ENCODE measurements at places on chromosomes 11 and 22.
A peak's percentile ranks its signal among the peaks of the same experiment; 100 is the strongest.

DNA sequence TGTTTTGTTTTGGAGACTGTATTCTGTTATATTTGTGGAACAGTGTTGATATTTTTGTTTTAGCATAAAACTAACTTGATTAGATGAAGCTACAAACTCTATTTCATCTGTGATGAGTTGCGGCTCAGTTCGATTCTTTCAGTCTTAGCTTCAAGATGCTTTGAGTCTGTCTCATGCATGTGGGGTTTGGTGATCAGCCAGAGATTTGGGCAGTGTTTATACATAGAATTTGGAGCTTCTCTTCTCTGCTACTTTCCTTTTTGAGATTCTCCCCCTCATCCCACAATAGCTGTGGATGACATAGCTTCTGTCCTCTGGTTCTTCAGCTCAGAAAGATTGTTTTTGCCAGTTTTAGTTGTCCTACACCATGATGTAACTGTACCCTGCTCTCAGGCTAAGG is 90.4 kb downstream of the ARHGAP20 start:
- DNase-seq: no peak

DNA sequence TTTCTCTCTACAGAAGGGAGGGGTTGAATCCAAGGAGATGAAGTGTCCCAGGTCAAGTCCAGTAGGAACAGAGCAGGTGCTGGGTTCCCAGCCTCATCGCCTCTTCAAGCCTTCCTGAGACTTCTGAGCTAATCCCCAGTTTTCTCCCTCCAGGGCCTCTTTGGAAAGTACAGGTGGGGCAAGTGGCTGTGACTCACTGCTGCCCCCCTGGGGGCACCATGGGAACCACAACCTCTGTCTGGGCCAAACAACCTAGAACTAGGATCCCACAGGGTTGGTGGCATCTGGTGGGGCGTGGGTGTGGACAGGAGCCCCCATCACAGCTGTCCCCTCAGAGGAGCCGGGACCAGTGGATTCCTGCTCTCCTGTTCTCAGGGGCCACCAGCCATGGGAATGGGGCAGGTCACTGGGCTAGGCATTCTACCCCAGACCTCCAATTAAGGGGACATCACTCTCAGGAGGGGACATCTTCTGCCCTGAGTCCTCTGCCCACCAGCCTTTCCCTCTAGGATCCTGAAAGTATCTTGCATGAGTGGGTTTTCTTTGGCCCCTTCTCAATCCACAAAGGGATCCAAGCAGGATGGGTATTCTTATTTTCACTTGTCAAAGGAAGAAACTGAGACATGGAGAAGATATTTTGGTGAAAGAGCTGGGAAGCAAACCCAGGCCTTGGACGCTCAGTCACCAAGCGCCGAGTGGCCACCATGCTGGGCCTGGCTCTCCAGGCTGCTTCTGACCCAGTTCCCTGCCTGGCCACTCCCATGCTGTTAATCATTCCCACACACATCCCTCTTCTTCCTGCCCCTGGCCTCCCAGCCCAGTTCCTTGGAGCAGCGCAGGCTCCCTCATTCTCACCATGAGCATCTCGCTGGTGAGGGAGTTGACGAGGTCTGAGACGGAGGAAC is 23.8 kb downstream of the LRRC10B start:
- peak; percentile 68 for DNase-seq

GRCh38 chr11:9689721-9690120 is 25.8 kb downstream of the SWAP70 start:
- DNase-seq: no peak

GRCh38 chr11:122882857-122883645 is 492 bp downstream of the JHY start:
- DNase-seq: peak; percentile 67

DNA sequence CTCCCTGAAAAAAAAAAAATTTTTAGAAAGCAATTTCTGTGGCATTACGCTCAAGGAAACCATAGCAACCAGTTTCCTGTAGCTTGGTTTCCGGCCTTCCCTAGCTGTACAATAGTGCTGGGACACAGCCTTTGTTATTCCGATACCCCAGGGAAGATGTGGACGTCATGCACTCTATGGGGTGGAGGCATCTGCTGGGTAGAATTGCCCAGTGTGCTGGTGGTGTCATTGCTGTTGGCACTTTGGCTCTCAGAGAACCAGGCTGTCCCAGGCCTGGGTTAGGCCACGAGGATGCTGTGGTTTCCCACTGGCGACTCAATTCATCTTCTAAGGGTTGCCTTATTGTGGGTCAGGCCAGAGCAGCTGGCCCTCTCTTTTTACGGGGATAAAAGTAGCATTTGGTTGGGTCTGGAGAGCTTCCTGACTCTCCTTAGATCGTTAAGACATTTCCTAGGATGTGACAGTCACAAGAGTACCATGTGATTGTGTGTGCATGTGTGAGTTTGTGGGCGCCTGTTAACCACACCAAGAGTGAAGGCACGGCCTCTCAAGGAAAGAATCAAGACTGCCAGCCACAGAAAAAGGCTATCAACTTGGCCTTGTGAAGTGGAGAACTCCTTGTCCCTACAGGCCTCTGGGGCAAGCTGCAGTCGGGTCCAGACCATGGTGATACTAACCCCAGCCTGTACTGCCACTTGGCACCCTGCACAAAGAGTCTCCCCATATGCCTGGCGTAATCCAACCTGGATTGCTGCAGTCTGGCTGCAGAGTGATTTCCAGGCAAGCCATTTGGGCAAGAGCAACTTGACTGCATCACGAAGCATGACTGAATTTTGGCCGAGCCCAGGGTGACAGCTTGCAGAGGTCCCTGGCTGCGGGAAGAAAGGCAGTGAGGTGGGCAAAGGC is 35.9 kb upstream of the NAV2 start:
- peak; percentile 35 for DNase-seq

DNA sequence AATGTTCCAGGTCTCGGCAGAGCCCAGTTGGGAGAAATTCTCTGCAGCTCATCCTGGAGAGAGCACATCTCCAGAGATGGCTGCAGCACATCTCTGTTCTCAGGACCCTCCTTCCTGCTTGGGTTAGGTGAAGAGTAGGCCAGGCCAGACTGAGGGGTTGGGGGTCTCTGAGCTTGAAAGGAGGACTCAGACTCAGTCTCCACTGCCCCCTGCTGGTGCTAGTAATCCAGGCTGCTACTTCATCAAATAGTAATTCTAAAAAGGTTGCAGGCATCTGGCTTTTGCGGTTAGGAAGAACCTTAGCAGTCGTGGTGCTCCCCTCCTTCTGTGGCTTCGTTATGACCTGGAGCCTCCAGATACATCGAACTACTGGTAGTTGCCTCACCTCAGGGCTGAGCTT is 9.7 kb downstream of the TUB start:
- peak; percentile 75 for DNase-seq

DNA sequence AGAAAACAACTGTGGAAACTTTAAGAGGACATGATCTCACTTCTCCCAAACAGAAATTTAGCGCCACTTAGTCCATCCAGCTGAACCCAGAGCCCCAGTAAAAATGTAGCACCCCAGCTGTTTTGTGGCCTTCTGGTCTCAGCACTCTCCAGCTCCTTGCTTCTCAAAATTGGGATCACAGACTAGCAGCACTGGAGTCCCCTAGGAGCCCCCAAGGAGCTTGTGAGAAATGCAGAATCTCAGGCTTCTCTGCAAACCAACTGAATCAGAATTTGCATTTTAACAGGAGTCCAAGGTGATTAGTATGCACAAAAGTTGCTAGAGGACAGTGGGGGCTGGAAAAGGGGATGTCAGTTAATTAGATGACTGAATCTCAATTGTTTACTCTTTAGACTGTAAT is 89.8 kb upstream of the FIBIN start:
- DNase-seq: no peak

DNA sequence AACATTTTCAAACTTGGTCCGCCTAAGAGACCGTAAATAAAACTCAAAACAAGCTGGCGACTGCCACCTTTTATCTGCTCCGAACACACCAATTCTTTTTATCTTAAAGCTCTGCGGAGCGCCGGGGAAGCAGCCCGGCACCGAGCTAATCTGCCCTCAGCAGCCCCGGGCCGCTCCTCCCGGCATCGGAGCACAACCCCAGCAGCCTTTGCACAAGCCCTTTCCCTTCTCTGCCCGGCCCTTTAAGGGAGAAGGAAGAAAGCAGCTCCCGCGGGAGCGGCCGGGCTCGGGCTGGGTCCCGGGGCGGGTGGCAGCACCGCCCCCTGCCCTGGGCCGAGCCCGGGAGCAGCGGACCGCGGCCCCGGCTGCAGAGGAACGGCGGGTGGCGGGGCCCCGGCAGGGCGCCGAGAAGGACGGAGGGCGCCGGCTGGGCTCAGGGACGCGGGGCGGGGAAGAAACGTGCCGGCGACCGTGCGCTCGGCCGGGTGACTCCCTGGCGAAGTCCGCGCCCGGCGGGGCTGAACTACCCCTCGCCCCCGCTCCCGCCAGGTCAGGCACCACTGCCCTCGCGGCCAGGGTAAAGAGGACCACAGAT is 133.6 kb upstream of the C11orf58 start:
- peak; percentile 55 for DNase-seq

DNA sequence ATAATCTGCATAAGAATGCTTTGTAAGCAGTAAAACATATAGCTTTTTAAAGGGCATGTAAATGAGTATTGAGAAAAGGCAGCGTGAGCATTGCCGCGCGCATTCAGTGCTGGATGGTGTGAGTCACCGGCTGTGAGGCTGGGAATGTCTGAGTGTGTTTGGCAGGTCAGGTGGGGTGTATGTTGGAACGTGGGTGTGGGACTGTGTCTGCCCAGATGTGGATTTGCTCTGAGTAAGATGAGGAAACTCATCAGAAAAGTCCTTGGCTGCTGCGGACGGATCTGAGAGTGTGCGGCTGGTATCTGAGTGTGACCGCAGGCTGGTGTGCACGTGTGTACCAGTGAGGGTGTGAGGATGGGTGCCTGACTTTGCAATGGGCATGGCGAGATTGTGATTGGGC is 66.2 kb upstream of the NECTIN1 start:
- no peak for DNase-seq

- DNase-seq: no peak
Measured at GRCh38 chr22:48249713-48250268, 1487.3 kb downstream of the TBC1D22A start.

GRCh38 chr11:21350613-21351012 is 681.2 kb downstream of the NELL1 start:
- no peak for DNase-seq

- DNase-seq: no peak
Measured at GRCh38 chr11:5625281-5625680, 480 bp downstream of the TRIM34 start.

DNA sequence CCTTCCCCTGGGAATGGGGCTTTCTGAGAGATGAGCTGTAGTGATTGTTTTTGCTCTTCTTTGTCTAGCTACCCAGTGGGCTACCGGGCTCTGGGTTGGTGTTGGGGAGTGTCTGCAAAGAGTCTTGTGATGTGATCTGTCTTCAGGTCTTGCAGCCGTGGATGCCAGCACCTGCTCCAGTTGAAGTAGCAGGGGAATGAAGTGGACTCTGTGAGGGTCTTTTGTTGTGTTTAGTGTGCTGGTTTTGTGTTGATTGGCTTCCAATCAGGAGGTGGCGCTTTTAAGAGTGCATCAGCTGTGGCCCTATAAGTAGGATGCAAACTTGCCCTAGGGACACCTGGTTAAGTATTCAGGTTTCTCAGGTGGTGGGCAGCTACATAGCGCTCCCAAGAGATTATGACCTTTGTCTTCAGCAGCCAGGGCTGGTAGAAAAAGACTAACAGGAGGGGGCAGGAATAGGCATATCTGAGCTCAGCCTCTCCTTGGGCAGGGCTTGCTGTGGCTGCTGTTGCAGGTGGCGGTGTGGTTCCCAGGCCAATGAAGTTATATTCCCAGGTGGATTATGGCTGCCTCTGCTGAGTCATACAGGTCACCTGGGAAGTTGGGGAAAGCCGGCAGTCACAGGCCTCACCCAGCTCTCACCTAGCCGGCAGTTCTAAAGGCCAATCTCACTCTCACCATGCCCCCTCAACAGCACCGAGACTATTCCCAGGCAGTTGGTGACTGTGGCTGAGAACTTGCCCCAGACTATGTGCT is 315.7 kb upstream of the C11orf87 start:
- no peak for DNase-seq

GRCh38 chr22:18085188-18085587 is 7.4 kb downstream of the PEX26 start:
- no peak for DNase-seq

DNA sequence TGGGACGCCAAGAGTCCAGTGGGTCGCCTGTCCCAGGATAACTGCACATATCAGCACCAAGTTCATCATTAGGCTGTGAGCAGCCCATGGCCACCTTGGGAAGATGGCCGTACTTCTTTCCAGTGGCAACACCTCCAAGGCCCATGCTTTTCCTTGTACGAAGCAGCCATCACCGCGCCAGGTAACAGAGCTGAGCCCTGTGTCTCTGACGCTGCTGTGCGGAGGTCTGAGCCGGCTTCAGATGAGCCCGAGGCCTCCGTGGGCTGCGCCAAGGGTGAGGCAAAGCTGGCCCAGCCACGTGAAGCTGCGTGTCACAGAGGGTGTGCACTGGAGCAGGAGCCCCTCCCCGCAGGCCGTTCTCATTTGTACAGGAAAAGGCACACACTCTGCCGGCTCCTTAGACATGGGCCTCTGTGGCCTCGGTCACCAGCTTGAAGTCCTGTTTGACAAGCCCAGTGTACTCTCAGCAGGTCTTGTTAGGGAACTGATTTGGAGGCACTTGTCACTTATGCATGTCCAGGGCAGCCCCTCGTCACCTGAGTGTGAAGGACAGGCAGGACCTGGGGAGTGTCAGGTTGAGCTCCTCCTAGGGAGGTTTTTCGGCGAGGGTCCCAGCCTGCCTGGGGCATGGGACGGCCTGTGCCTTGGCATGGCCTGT is 401.5 kb downstream of the TBC1D22A start:
- DNase-seq: no peak

- no peak for DNase-seq
Measured at GRCh38 chr11:123740787-123741158, 687 bp downstream of the ZNF202 start.

DNA sequence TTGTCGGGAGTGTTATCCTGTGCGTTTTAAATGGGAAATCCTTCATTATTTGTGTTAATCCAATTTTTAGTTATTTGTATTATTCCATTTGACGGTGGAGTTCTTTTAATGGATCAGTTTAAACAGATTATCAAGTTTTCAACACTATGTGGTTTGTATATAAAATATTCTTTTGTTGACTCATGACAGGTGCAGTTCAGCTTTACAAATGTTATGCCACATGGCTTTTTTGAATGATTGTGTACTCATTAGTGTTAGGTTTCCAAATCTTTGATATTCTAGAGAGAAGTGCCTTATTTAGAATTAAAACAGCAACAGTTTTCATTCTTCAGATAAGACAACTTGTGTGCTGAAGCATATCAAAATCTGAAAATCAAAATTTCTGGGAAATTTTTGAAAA is 2.4 kb downstream of the JAM3 start:
- no peak for DNase-seq

- DNase-seq: no peak
Measured at GRCh38 chr11:8932564-8933180, at the start of gene C11orf16. Gene C11orf16, minus strand, starts transcription at chr11:8932947. Its CDS starts 639 bp downstream, at chr11:8932308.

- DNase-seq: no peak
Measured at GRCh38 chr11:65786008-65786785, 666 bp upstream of the OVOL1 start.

DNA sequence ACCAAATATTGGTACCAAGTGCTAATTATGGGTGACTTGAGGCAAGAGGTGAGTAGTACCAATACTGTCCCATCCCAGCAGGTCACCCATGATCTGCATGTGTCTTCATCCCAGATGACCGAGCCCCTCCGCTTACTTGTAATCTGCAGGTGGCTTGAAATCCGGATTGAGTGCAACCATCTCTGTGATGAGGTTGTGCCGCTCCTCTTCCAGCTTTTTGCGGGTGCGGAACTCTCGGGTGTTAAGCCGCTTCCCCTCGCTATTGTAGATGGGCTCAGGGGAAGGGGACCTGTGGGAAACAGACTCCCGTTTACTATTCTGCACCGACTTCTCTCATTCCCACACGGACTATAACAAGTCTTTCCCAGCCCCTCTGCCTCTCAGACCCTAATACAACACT is 8.2 kb downstream of the SF1 start:
- no peak for DNase-seq

- DNase-seq: no peak
Measured at GRCh38 chr11:65492387-65492636, 6.5 kb upstream of the MALAT1 start.

All from endothelial cell (in vitro differentiated cells).